ENCODE measurements at places on chromosomes 13 and 19.
A peak's percentile ranks its signal among the peaks of the same experiment; 100 is the strongest.

- no peak for DNase-seq
Measured at GRCh38 chr13:59730026-59730425, 433.7 kb downstream of the DIAPH3 start.

GRCh38 chr19:11624069-11624463 lies 26.8 kb downstream of the ZNF627 start:
- DNase-seq: no peak

DNA sequence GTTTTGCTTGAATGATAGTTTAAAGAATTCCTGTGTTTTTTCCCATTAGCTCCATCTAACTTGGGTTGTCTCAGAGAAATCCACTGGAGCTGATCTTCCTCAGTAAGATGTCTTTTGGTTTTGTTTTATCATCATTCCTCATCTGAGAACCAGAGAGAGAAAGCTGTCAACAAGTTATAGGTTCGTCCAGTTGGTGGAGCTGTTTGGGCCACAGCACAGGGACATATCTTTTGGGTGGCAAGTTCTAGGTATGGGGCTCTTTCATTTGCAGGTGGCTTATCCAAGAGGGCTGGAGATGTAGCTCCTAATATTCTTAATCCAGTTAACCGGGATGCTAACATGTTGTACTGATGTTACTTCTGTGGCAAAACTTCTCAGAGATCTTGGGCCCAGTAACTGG lies 174.2 kb downstream of the KCNRG start:
- no peak for DNase-seq

DNA sequence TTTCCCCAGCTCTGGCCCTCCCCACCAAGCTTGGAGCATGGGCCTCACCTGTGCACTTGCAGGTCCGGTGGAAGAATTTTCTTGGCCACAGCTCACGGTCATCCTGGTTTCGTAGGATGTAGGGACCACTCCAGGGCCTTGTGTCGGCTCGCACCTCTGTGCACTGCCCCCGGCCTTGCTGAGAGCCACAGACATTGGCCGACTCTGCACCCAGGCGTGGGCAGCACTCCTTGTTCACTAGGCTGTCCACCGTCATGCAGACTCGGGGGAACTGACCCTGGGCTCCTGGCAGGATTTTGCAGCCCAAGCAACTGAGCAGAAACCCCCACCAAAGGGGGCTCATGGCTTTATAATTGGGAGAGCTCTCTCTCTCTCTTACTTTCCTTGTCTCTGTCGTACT lies 569 bp downstream of the DCT start:
- no peak for DNase-seq

- no peak for DNase-seq
Measured at GRCh38 chr13:36248700-36249099, 34.3 kb upstream of the SOHLH2 start.

GRCh38 chr13:38530492-38530891 lies 156.4 kb upstream of the FREM2 start:
- no peak for DNase-seq

DNA sequence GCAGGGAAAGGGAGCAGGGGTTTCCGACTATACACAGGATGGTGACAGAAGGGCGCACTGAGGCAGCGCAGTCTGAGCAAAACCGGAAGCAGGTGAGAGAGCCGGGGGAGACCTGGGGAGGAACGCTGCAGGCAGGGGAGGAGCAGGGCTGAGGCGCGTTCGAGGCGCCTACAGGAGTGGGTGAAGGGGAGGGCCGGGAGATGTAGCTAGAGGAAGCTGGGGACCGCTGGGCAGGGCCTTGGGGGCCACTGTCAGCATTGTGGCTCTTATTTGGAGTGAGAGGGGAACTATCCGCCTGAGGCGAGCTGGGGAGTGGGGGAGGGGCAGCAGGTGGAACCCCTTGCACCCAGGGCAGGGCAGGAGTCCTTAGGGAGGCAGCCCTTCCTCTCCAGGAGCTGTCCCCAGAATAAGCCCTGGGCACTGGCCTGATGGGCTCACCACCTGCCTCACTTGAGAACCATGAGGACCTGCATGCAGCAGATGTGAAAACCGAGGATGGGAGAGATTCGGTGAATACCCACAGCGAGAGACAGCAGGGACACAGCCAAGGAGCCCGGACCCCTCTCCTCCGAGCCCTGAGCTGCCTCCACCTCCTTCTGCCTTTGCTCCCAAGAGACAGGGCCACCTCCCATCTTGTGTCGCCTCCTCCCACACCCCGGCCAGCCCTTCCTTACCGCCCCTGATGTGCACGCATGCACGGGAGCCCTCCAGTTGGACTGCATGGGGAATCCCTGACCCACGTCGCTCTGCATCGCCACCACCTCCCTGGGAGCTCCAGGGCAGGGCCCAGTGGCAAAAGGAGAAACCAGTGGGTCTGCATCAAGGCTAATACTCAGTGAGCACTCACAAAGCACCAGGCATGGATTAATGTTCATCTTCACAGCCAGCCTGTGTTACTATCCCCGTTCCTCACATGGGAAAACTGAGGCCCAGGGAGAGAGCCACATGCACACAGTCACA lies 10.3 kb downstream of the AKT2 start:
- no peak for DNase-seq

- no peak for DNase-seq
Measured at GRCh38 chr19:31000913-31001312, 348.3 kb downstream of the TSHZ3 start.

- no peak for DNase-seq
Measured at GRCh38 chr19:14106840-14107239, 10.7 kb downstream of the PRKACA start.

DNA sequence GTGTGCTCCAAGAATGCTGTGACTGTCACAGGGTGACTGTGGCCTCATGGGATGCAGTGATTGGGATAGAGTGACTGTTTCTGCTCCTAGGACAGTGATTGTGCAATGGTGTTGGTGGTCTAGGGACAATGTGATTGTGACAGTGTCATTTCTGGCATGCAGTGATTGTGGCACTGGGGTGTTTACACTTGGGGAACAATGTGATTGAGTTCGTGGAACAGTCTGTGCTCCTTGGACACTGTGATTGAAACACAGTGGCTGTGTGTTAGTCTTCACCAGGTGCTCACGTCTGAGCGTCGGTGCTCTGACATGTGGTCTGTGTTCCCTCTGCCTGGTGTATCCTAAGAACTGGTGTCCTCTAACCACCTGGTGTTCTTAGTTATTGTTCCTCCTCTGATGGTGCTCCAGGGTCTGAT lies 1.7 kb downstream of the PDE4A start:
- no peak for DNase-seq

- DNase-seq: no peak
Measured at GRCh38 chr13:22168437-22169190, 497.7 kb downstream of the FGF9 start.

DNA sequence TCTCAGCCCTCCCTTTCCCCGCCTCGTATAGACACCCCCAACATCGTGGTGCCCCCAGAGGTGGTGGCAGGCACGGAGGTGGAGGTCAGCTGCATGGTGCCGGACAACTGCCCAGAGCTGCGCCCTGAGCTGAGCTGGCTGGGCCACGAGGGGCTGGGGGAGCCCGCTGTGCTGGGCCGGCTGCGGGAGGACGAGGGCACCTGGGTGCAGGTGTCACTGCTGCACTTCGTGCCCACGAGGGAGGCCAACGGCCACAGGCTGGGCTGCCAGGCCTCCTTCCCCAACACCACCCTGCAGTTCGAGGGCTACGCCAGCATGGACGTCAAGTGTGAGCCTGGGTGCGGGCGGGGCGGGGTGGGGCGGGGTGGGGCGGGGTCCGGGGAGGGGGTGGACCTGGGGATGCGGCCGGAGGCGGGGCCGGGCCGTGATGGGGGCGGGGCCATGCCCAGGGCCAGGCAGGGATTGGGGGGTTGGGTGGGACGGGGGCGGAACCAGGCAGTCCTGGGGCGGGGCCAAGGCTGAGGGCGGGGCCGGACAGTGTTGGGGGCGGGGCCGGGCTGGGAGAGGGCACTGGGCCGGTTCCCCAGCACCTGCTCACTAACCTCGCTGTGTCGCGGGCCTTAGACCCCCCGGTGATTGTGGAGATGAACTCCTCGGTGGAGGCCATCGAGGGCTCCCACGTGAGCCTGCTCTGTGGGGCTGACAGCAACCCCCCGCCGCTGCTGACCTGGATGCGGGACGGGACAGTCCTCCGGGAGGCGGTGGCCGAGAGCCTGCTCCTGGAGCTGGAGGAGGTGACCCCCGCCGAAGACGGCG lies 7.8 kb downstream of the MAG start:
- DNase-seq: no peak

GRCh38 chr19:56222901-56223300 lies 20.8 kb downstream of the ZSCAN5C start:
- DNase-seq: peak; percentile 79

DNA sequence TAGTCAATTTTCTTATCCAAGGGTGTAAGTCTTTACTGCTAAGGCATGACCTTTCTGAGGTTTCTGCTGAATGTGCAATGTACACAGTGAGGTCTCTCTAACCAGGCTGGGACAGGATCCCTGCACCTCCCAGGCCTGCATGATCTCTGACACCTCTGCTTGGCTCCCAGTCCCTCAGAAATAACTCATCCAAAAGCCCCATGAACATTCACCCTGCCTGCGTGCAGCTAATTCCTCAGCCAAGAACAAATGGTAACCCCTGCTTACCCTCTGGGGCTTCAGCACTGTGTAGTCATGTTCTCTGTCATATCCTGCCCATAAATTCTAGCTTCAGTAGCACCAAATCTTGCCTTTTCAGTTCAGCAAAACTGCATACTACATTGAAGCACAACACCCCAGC lies 1146.3 kb upstream of the MIR17HG start:
- no peak for DNase-seq

GRCh38 chr13:112636401-112636975 lies 48.5 kb upstream of the TUBGCP3 start:
- DNase-seq: peak; percentile 82

DNA sequence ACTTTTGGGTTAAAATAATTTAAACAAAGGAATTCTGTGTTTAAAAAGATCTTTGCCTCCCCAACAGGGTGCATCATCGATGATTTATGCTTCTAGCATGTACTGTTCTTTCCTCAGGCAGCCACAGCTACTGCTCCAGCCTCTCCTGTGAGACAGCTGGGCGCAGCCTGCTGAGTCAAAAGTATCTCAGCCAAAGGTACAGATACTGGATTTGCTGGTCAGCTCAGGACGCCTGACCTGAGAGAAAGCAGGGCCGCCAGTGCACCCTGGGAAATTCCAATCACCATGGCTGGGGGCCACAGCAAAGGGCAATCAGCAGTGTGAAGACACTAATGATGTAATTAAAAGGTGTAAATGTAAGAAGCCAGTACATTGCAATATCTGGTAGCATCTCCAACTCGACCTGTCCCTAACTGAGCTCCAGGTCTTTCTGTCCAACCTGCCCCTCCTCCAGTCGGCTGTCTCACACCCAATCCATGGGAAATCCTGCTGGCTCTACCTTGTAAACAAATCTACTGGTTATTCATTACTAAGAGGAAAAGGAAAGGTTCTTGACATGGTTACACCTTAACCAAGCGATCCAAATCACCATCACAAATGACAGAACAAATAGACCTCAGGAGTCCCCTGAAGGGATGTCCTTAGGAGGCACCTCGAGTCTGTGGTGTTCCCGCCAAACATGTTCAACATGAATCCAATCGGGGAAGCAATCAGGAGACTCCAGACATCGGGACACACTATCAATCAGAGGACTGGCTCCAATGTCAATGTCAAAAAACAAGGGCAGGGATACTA lies 7.3 kb downstream of the OPA3 start:
- no peak for DNase-seq

GRCh38 chr13:71663431-71663830 lies 203.6 kb downstream of the DACH1 start:
- no peak for DNase-seq

DNA sequence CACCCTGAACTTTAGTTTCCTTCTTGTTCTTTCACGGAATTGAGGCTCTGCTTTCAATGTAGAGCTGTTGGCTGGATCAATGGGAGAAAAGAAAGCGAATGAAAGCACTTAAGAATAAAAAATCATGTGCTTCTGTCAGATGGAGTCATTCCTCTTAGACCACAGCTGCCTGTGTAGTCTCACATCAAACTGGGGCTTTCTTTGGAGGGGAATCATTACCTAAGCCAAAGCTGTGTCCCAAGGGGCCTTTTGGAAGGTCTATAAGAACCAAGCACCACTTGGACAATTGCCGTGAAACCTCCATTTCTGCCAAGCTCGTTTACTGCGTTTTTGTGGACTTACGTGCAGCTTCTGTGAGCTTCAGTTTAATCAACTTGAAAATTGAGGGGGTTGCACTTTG lies 44.2 kb upstream of the RNF113B start:
- no peak for DNase-seq

GRCh38 chr19:45677351-45678230 lies 9.6 kb downstream of the GIPR start:
- peak; percentile 78 for DNase-seq

GRCh38 chr19:40954573-40954972 lies 36.5 kb upstream of the CYP2B6 start:
- DNase-seq: no peak

DNA sequence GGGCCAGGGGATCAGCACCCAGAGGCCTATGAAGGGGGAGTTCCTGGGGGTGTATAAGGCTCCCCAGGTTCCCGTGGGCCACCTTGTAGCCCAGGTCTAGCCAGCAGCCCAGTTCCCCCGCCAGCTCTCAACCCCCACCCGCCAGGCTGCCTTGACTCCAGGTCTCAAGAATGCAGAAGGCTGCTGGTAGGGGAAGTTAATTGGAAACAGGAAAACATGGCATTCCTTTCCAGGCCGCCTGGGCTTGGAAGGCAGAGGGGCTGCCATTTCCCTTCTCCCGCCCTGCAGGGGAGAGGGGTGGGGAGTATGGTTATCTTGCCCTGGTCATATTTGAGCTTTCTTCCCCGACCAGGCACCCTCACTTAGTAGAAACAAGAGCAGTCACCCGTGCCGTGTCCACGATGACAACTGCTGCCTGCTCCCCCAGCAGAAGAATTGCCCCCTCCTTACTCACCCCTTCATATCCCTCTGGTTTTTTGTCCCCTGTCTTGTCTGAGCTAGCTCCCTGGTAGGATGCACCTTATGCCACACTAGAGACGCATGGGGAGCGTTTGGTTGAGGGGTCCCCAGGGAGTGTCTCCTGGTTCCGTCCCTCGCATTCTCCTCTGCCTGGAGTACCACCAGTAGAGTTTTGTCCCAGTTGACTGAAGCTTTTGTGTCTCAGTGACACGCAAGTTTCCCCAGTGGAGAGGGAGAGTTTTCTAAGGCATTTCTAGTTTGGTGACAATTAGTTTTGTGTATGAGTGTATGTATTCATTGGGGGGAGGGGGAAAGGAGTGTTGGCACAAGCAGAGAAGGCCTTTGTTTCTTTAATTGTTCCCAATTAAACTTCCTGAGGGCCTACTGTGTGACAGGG lies 4.5 kb downstream of the BICRA start:
- no peak for DNase-seq

DNA sequence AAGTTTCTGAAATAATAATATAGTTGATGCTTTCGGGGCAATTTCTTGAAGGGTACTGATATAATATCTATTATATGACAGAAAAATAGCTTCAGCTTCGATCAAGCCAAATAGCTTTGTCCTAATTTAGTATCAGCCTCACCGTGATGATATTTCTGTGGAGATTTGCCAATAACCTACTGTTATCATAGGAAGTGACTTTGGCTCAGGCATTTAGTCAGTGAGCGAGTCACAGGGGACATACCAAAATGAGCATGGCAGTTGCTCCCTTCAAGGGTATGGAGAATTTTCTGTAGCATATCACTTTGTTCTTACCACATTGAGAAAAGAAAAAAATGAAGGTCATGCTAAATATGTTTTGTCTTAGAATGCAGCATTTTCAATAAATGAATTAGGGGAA lies 767.6 kb upstream of the SLITRK1 start:
- DNase-seq: no peak

Measured in lower leg skin (tissue), 4 donors.